ENCODE measurements at places on chromosomes 7 and 10.

DNA sequence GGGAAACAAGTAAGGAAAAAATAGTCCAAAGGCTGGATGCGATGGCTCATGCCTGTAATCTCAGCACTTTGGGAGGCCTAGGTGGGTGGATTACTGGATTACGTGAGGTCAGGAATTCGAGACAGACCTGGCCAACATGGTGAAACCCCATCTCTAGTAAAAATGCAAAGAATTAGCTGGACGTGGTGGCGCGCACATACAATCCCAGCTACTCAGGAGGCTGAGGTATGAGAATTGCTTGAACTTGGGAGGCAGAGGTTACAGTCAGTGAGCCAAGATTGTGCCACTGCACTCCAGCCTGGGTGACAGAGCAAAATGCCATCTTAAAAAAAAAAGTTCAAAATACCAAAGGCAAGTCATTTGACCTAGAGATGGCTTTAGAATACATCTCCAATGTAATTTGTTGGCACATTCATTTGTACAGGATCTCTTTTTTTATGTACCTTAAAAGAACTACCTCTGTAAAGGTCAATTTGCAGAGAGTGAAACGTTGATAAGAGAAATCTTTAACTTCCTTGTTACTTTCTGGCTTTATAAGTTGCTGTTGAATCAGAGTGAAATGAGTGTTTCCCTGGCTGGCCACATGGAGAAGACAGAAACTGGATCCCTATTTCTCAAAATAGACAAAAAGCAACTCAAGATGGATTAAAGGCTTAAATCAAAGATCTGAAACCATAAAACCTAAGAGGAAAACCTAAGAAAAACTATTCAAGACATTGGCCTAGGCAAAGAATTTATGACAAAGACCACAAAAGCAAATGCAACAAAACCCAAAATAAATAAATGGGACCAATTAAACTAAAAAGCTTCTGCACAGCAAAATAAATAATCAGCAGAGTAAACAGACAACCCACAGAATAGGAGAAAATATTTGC, 260.7 kb downstream of the KLF6 start:
- no peak for DNase-seq

GRCh38 chr7:37645282-37646050, 38.1 kb upstream of the GPR141 start:
- no peak for DNase-seq

DNA sequence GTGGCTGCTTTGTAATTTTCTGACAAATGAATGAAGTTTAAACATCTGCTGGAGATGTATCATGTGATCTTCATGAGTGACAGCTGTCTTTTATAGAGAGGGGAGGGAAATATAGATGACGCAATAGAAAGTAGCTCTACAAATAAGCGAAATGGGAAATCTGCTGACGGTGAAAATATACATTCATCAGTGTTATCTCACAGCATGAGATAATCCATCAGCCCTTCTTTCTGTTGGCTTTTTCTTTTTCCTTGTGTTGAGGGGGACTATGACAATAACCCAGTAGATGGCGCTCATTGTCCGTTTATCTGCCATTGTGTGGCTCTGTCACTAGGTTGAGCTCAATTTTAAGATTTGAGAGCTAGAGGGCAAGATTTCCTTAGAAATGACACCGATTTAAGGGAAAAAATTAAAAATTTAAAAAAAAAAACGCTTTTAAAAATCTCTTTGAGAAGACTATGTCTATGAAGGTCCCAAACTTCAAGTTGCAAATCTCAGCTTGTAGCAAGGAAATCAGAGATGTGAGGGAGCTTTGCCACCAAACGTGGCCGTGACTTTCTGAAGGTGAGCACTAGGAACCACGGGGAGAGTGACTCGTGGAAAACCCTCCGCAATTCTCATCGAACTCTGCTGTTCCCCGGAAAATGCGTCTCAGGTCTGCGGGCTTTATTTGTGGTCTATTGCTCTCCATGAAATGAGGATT, 114.6 kb upstream of the SFMBT2 start:
- DNase-seq, result peak; percentile 67

DNA sequence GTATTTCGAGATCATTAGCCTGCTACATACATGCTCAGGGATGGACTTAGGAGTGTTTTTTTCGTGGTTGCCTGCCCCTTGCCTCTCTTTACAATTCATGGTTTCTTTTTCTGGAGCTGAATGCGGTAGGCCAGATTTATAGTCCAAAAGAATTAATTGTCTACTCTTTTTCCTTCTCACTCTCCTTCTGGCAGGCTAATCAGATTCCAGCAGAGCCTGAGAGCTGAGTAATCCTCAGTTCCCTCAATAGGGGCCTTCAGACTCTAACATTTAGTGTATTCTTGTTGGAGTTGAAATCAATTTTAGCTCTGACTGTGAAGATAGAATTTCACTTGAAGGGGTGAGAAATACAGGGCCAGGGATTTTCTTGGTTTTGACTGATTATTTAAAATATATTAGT, 16.4 kb downstream of the SORCS3 start:
- DNase-seq, result no peak

DNA sequence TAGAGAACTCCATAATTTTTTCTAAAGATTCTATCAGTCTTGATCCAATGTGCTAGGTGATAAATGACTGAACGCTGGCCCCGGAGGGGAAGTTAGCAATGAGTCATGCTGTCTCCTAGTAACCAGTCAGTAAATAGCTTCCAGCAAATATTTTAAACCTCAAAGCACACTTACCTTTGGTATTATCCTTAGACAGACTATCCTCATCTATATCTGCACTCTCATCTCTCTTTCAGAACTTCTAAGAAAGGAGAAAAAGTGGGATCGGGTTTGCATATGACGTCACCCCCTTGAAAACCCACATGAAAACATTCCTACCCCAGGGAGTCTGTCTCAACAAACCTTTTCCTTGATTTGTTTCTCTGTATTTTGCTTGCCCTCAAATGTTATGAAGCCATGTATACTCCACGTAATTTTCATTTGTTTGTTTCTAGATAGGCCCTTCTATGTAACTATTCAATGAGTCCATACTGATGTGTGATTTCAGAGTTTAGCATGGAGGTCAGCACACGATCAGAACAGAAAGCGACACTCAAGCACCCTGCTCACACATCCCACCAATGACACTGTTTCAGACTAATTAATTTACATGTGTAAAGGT, 174.9 kb upstream of the NRP1 start:
- DNase-seq, result peak; percentile 65

DNA sequence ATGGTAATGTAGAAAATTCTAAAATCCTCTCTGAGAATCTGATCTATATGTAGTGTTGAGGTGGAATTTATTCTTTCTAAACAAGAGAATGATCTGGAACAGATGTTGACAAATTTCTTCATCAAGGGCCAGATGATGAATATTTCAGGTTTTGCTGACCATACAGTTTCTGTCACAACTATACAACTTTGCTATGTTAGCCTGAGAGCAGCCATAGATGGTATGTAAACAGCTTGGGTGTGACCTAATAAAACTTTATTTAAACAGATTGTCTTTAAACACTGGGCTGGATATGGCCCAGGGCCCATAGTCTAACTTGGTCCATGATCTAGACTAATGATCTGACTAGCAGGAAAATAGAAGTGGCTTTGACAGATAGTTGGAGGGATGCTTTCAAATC, 213.6 kb upstream of the CELF2 start:
- DNase-seq, result no peak

GRCh38 chr7:69358163-69358821, 240.0 kb upstream of the AUTS2 start:
- DNase-seq, result no peak

GRCh38 chr7:142108728-142109505, 2.6 kb upstream of the MGAM2 start:
- DNase-seq, result no peak

DNA sequence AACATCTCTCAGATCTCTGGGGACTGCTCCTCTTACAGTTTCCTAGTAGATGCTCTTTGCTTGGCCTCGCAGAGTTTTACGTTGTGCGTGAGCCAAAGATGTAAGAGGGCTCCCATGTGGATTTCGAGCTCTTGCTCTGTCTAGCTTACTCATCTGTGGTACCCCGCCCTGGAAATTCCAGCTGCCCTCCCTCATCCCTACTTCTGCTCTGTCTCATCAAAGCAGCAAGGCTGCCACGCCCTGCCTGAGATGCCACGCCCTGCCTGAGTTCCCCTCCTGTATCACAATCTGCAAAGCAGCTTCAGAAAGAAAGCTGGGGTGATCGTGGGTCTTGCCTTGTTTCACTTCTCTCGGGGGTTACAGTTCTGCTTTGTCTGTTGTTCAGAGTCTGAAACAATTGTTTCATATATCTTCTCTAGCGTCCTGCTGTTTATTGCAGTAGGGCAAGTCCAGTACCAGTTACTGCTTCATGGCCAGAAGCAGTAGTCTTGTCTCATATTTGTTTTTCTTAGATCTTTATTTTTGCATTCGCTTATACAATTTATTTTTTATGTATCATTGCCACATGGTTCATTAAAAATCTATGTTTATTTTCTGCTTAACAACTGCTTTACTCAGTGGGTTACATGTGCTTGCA, 36.1 kb upstream of the CCNY start:
- no peak for DNase-seq

GRCh38 chr10:21042536-21042935, 145.4 kb upstream of the NEBL start:
- DNase-seq, result no peak

GRCh38 chr10:69087590-69088470, at the start of gene SRGN:
SRGN (plus strand) TSS chr10:69088103; CDS start chr10:69088158, 55 bp downstream.
- no peak for DNase-seq

DNA sequence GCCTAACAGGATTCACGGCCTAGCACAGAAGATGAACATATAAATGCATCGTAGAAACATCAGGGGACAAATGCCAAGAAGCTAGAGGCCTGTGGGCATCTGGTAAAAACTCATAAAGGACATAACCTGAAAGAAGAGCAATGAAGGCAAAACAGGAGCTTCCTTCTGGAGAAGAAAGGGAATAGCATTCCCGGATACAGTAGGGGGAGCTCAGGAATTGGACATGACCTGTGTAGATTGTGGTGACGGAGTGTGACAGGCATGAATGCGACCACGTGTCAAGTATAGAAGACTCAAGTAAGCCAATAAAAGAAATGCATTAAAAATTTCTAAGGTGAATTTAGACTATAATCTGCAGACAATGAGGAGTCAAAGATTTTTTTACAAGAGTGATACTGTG, 270.1 kb downstream of the AGMO start:
- DNase-seq, result no peak

- DNase-seq, result no peak
These were observed 35.9 kb downstream of the UPF2 start for GRCh38 chr10:12006671-12007070.

DNA sequence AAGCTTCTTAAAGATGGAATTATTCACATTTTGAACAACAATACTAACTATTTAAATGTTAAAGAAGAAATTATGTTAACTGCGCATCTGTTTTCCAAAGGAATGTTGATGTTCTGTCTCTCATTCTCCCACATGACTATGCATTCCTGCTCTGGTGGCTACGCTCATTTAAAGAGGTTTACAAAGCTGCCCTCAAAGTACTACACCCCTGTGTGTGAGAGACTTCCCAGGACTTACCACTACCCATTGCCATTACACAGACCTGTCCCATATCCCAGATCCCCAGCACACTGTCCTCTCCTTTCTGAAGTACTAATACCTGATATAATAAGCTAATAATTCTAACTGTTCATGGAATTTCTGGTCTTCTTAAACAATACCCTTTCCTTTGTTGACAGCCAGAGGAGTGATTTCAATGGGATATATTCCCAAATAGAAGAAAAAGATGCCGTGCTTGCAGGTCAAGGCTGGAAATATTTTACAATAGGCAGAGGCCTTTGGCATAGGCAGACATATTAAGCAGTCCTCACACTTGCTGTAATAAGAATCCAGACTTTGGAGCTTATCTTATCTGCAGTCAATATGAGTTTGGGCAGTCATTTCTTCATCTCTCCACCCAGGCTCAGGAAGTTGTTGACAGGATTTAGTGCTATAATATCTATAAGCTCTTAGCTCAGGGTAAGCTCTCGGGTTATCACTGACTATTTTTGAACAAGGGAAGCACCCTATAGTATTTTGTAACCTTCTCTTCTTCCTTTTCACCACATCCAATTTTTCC, 12.2 kb downstream of the LIPF start:
- DNase-seq, result no peak

Measured in ACHN (cell line).